ENCODE measurements at places on chromosomes 1 and 21.

DNA sequence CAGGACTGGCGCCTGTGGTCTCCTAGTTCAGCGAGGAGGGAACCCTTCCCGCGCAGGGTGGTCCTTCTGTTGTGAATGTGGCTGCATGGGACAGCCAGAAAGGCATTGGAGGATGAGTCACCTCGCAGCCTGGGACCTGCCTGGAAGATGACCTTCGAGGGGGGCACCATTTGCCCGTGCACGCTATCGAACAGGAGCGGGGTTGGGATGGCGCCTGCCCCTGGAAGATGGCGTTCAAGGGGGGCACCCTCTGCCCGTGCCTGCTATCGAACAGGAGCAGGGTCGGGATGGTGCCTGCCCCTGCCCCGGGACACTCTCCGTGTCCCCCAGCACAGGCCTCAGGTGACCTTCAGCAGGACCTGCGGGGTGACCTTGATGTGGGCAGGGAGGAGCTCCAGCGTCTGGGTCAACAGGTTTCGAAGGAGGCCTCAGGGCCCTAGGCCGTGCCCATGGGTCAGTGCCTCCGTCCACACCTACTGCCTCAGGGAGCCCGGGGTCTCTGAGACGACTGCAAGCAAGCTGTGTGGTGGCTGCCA lies 1.7 kb upstream of the ACTRT2 start:
- no peak for DNase-seq

GRCh38 chr1:11516961-11517635 lies 38.1 kb downstream of the DISP3 start:
- DNase-seq, result no peak

GRCh38 chr21:31961704-31962103 lies 88.9 kb downstream of the HUNK start:
- DNase-seq, result no peak

- peak; percentile 85 for DNase-seq
Measured at GRCh38 chr1:243267914-243268653, 12.2 kb downstream of the SDCCAG8 start.

GRCh38 chr1:44592208-44593145 lies 81.8 kb downstream of the TMEM53 start:
- DNase-seq, result no peak

DNA sequence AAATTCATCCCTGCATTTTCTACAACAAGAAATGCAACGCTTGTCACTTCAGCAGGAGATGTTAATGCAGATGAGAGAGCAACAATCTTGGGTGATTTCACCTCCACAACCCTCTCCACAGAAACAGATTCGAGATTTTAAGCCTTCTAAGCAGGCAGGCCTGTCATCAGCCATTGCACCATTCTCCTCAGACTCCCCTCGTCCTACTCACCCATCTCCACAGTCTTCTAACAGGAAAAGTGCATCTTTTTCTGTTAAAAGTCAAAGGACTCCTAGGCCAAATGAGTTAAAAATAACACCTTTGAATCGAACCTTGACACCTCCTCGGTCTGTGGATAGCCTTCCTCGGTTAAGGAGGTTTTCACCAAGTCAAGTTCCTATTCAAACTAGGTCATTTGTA lies 23.4 kb upstream of the GPR25 start:
- DNase-seq, result no peak

DNA sequence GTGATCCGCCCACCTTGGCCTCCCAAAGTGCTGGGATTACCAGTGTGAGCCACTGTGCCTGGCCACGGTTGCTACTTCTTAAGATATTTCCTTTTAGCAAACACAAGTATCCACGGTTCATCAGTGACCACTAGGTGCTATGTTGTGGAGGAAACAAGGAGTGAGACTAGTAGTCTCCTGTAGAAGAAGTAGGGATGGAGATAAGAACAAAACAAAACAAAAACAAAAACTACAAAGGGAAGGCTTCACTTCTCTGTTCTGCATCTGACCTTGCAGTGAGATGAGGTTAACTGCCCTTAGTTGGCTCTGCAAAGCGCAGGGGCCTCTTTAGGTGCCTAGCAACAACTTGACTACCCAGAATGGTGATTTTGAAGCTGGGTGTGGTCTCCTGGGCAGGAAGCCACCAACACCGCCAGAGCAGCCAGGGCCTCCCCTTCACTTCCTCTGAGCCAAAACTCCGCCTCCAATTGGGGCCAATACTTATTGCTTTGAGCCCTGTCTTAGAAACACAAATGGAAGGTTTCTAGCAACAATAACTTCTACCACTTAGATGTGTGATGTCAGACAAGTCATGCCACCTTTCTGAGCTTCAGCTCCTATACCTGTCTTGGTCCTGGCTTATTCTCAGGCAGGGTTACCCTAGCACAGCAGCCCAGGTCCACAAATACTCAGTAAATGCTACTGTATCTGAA lies 12.8 kb upstream of the CDC42 start:
- DNase-seq, result peak; percentile 97

DNA sequence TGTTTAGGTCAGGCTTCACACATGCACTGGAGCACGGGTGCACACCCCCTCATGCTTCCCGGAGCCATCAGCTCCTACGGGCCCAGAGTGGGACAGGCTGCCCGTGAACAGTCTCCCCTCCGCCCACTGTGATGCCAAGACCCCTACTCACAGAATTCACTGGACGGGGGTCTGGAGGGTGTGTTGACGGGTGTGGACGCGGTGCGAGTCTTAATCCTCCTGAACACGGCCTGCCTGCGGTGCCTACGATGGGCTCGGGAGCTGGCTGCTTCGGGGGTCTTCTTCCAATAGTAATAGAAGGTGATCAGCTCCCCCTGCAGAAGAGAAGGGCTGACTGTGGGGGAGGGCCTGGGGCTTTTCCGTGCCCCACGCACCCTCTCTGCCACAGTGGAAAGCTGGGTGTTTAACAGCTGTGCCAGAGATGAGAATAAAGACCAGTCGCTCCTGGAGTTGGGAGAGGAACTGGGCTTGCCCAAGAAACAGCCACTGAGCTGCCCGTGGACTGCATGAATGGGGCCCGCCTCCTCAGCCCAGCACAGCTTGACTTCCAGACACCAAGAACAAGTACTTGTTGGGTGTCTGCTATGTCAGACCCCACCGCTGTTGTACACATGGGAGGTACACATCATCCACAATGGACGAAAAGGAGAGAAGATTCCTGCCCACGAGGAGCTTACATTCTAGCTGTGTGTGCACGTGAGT lies 47.9 kb downstream of the SLC45A1 start:
- DNase-seq, result no peak

- DNase-seq, result no peak
Measured at GRCh38 chr1:208885060-208885459, 640.9 kb upstream of the PLXNA2 start.

DNA sequence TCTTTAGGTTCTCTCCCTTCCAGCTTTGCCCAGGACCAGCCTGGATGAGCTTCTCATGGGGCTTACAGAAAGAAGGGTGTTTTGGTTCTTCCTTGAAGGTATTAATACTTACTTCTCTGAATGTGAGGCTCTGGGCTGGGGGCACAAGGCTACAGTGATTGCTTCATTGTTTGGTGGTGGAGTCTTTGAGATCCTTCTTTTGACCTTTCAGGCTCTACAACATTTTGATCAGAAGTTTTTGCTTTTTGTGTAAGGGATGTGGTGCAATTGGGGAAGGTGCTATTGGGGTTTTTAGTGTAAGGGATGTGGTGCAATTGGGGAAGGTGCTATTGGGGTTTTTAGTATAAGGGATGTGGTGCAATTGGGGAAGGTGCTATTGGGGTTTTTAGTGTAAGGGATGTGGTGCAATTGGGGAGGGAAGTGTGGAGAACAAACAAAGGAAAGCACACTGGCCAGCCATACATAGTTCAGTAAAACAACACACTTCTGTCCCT lies 103.6 kb upstream of the IVNS1ABP start:
- no peak for DNase-seq

- no peak for DNase-seq
Measured at GRCh38 chr1:228095161-228095560, 8.0 kb downstream of the C1orf35 start.

GRCh38 chr1:8943498-8944405 lies 1.9 kb upstream of the CA6 start:
- DNase-seq, result no peak

- DNase-seq, result no peak
Measured at GRCh38 chr1:175314300-175314699, 121.7 kb upstream of the KIAA0040 start.

- no peak for DNase-seq
Measured at GRCh38 chr1:177223359-177223758, 52.6 kb downstream of the BRINP2 start.

DNA sequence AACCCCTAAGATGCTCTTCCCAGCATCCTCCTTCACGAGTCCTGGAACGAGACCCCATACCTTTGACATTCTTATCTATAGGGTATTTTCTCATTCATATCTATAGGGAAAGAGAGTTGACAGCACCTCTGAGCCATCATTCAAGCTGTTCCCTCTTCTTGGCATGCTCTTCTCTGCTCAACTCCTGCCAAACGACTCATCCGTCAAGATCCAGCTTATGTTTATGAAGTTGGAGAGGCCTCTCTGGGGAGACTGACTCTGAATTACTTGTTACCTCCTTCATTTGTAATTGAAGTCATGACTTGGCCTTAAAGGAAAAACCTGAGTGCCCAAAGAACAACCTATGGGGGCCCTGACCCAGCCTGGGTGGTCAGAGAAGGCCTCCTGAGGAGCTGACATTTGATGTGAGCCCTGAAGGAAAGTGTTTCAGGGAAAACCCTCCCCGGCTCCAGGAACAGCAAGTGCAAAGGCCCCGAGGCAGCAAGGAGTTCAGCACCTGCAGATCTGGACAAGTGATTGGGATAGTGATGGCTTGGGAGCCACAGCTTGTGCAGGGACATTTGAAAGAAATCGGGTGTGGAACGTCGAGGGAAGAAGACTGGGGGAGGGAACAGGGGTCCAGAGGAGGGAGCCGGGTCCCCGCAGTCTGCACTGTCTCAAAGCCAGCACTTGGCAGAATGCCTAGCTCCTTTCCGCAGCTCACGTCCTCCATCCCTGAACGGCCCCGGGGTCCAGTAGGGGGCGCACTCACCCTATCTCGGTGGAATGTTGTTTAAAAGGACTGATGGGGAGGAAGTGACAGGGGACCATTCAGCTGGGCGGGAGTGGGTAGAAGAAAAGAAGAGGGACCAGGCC lies 14.0 kb upstream of the CDA start:
- peak; percentile 81 for DNase-seq

- DNase-seq, result peak; percentile 27
Measured at GRCh38 chr1:43874716-43875115, 58.9 kb upstream of the ARTN start.

DNA sequence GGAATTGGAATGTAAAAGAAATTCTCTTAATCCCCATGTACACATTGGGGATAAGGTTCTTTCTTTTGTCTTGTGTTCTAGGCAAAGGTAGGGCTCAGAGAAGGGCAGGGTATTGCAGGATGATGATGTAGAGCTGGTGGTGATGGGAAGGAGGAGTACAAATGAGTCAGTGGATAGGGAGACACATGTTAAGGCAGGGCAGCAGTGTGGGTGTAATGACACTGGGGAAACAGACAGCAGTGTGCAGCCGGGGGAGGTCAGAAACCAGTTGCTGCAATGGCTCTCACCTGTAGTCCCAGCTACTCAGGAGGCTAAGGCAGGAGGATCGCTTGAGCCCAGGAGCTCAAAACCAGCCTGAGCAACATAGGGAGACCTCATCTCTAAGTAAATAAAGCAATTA lies 5.1 kb downstream of the NLRP3 start:
- no peak for DNase-seq

- no peak for DNase-seq
Measured at GRCh38 chr1:39322431-39322830, 117.9 kb downstream of the MACF1 start.

- DNase-seq, result no peak
Measured at GRCh38 chr1:208329300-208329699, 85.1 kb upstream of the PLXNA2 start.

DNA sequence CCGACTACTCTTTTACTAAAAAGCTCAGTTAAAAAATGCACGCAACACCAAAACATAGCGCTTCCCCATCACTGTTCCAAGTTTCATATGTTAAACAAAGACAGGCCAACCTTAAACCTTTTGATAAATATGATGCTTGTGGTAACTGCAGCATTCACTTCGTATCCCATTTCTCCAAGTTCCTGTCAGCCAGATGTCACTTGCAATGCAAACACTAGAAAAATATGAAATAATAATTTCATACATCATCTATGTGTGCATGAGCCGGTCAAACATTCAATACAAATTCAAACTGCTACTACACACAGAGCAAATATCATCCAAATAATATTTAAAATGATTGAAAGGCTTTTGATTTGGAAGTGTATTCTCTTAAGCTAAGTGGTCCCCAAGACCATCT lies 636.5 kb downstream of the LMO4 start:
- no peak for DNase-seq

- peak; percentile 87 for DNase-seq
Measured at GRCh38 chr1:234597894-234598293, 12.1 kb downstream of the IRF2BP2 start.

GRCh38 chr1:175005085-175005783 lies 5.5 kb downstream of the CACYBP start:
- DNase-seq, result no peak

DNA sequence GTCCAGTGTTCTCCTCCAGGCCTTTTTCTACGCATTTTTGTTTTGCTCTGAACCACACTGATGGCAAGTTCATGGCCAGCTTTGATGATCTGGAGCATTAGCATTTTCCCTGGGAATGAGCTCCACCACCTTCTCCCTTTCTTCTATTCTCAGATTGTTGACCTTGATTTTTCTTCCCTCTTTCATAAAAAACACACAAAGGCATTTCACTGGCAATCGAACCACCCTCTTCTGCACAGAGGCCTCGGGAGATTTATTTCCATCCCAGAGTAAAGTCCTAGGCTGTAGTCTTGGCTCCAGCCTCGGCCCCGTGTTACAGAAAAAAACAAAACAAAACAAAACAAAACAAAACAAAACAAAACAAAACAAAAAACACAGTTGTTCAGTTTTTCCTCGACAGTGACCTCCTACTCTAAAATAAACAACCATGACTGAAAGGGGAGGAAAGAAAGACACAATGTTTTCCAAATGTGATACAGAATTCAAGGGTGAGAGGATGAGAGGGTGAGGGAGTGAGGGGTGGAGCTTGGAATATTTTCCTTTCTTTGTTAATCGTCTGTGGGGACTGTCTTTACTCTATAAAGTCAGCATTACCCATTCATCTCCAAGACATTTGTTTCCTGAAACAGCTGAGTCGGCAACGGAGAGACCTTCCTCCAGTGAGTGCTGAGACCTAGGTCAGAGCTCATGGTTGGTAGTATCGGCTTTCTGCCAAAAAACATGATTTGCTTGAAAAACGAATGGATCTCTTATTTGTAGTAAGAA lies 29.8 kb upstream of the RNF186 start:
- DNase-seq, result peak; percentile 21

DNA sequence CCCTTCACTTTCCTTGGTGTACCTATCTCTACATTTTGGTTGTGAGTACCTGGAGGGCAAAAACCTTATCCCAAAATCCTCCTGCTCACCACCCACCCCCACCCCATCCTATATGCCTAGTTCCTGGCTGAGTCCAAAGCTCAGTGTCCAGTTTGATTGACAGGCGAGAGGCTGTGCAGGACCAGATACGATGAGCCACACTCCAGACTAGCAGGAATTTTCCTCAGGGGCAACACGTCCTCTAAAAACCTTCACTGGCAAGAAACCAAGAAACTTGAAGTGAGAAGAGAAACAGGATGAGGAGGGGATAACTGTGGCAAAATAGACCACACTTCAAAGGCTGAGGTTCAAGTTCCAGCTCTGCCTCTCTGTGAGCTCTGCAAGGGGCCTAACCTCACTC lies 1.1 kb upstream of the SLAMF8 start:
- DNase-seq, result no peak

- DNase-seq, result no peak
Measured at GRCh38 chr21:29674343-29674742, 265.5 kb downstream of the GRIK1 start.
